Umbilical cord (tissue), 2 donors: ENCODE measurements at places on chromosomes 7 and 10.

- DNase-seq = no peak
Observed at GRCh38 chr10:95532536-95532935, 28.6 kb downstream of the SORBS1 start.

- DNase-seq = no peak
Observed at GRCh38 chr7:156192921-156193320, 380.7 kb upstream of the SHH start.

DNA sequence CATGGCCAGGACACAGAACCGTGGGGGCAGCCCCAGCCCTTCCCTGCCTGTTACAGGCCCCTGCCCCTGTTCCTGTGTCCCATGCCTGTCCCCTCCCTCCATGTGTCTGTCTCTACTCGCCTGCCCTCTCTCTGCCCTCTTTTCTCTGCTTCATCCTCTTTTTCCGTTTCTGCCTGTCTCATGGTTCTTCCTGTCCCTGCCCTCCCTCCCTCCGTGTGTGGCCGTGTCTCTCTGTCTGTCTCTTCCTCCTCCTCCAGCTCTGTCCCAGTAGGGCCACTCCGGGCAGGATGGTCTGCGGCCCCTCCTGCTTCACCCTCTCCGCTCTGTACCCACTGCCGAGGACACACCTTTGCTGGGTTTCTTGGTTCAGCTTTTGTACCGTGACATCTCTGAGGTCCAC is 137.4 kb downstream of the FAM53B start:
- no peak for DNase-seq

- DNase-seq = peak; percentile 16
Observed at GRCh38 chr7:46710927-46711326, 789.9 kb upstream of the IGFBP3 start.

GRCh38 chr10:51302316-51302715 is 228.0 kb downstream of the PRKG1 start:
- no peak for DNase-seq

DNA sequence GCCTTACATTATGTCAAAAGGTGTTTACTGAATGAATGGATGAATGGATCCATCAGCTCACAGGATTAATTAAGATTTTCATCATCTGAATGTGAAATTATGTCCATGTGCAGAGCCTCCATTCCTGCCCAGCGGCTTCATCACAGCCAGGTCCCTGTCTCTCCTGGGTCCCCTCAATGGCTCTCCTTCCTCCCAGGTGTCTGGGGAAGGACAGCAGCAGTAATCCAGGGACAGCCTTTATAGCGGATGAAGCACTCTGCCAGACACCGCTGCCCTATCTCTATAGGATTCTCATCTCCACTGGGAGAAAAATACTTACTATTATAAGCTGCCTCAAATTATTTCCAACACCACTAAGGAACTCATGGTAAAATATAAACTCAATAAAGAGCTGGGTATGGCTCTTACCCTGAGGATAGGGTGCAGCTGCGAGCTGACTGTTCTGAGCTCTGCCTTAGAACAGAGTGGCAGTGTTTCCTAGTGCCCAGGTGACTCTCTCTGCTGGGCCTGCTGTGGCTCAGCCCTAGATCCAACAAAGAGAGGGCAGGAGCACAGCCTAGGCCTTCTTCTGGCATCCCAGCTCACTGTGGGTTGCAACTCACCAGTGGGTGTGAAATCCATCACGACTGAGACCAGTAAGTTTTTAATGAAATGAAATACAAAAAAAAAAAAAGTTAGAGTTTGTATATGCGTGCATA is 38.3 kb downstream of the GPRIN2 start:
- DNase-seq = no peak

GRCh38 chr7:1859266-1860035 is 189.4 kb downstream of the ELFN1 start:
- DNase-seq = no peak

GRCh38 chr7:98251231-98251600 is 816 bp downstream of the TECPR1 start:
- DNase-seq = no peak

DNA sequence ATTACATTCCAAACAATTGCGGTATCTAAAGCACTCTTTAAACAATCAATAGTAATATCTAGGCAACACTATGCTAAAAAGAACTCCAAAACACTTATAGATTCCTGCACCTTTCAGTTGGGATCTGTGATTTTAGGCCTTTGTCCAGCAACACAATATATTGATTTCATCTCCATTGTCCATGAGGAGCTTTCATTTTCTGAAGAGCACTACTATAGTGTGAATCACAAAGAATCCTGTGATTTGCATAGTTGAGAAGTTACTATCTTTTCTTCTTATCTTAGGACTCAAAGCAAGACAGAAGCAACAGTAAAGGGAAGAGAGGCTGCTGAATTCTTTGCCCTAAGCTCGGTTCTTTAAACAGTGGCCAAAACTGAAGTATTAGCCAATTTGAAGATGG is 846.8 kb downstream of the IPMK start:
- peak; percentile 22 for DNase-seq

DNA sequence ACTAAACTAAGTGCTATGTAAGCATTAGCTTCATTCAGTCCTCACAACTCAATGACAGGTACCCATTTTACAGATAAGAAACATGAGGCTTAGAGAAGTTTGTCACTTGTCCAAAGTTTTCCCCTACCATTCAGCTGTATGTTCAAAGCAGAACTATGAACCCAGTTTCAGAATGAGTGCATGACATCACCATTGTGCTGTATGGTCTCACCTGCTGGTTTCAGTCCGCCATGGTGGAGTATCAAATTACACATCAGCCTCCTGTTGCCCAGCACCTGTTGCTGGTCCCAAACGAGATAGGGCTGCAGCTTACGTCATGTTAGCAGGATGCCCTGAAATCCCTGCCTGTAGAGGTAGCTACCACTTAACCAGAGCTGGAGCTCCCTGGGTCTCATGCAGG is 95.0 kb downstream of the DYNC1I1 start:
- no peak for DNase-seq

- DNase-seq = no peak
Observed at GRCh38 chr10:22897371-22897770, 30.5 kb upstream of the ARMC3 start.

- DNase-seq = no peak
Observed at GRCh38 chr10:20971901-20972300, 74.8 kb upstream of the NEBL start.

DNA sequence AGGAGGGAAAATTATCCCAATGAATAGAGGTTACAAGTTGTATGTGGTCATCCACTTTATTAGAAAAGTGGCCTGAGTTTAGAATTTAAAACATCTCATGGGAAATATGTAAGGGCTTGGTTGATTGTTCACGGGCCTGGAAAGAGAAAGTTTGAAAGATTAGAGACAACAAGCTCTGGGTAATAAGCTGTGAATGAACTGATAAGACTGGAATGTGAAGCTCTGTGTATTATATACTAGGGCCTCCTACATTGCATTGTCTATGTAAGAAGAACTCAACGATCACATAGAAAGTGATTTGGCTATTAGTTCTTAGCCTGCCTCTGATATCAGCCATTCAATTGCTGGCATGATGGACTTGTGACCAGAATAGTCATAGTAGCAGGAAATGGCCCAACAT is 199.2 kb upstream of the MAGI2 start:
- DNase-seq = peak; percentile 0

- no peak for DNase-seq
Observed at GRCh38 chr7:128402356-128402755, 7.4 kb downstream of the IMPDH1 start.

DNA sequence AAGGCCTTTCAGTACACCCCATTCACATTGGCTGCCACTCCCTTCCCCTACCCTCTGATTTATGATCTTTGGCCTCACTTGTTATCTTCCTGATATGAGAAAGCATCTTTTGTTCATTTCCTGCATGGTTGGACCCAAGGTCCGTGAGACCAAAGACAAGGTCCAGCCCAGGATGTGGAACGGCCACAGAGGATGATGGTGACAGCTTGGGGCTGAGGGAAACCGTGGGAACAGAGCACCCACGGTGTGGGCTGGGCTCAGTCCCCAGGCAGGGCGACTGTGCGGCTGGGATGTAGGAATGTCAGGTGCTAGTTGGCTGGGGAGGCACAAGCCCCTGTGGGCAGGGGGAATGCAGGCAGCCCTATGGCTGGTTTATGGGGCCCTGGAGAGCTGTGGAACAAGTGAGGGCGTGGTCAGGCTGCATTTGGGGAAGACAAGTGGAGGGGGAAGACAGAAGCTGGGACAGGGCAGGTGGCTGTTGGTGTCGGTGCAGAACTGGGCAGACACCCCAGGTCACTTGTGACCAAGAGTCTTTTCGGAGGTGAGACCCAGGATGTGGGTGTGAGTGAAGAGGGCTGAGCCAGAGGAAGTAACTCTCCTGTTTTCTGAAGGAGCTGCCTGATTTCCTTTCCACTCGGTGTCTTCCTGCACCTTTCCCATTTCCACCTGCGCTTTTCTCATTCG is 51.7 kb upstream of the IGFBP3 start:
- DNase-seq = no peak

GRCh38 chr10:71231206-71231605 is 18.8 kb downstream of the UNC5B start:
- no peak for DNase-seq

- no peak for DNase-seq
Observed at GRCh38 chr7:83934118-83934734, 260.4 kb downstream of the SEMA3A start.
